ENCODE measurements at places on chromosomes 7 and 10.

DNA sequence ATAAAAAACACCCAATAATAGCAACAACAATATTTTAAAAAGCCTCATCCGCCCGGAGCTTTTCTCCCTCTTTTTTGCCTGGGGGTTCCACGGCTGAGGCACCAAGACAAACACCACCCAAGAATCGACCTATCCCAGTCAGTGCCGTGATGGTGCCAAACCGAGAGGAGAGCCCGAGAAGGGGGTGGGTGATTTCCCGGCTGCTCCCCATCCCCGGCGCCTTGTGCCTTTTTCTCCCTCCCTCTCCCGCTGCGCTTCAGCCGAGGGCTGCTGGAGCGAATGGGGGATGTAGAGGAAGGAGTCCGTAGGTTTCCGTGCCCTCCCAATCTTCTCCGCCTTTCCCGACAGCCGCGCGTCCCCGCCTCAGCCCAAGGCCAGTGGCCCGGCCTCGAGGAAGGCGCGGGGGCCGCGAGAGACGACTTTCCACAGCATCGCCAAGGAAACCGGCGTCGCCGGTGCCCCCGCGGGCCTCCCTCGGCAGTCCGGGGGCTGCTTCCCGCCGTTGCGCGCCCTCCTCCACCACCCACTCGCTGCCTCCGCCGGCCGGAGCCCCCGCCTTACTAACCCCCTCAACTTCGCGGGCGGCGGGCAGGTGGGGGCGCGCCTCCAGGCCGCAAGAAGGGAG is 1.3 kb downstream of the EGR2 start:
- DNase-seq = no peak

DNA sequence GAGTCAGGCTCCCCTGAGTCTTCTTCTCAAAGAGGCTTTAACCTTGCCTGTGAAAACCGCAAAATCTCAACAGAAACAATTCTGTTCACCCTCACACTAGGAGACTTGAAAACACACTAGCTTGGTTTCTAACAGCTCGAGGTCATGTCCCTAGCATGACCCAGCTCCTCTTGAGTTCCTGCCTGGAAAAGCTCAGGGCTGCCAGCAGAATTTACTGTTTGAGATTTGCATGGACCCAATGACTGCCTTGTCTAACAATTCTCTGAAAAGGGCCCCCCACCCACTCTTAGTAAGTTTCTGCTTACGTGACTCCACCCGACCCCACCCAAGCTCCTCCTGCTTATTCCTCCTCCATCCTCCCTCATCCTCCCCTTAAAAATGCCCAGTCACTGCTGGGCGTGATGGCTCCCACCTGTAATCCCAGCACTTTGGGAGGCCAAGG is 85.1 kb upstream of the KMT2C start:
- DNase-seq = no peak

DNA sequence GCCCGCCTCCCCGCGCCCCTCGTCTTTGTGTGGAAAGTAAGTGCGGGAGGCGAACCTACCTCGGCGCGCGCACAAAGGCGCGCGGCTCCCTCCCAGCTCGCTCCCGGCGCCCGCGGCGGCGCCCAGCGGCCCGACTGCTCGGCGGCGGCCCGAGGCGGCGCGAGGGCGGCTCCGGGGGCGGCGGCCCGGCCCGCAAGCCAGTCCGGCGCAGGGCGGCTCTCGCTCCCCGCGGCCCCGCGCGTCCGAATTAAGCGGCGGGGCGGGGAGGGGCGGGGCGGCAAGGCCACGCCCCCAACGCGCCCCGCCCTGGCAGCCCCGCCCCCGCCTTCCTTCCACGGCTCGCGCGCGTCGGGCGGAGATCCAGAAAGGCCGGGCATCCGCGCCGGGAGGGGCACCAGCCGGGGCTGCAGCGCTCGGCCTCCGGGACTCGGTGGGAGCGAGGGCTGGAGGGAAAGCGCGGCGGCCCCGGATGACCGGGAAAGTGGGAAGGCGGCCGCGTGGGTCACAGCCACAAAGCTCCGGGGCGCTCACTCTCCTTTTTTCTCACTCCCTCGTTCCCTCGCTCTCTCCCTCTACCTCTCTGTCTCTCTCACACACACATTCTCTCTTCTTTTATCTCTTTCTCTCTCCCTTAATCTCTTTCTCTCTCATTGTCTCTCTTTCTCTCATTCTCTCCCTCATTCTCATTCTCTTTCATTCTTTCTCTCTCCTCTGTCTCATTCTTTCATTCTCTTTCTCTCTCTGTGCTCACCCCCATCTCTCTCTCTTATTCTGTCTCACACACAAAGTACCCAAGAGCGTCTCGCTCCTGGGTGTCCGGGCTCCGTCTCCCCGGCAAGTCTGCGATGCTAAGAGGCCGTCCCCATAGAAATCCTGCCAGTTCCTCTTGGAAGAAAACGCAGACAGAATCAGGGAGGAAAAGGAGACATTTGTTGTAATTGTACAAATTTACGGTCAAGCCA is 170.2 kb downstream of the FAM107B start:
- DNase-seq = no peak

DNA sequence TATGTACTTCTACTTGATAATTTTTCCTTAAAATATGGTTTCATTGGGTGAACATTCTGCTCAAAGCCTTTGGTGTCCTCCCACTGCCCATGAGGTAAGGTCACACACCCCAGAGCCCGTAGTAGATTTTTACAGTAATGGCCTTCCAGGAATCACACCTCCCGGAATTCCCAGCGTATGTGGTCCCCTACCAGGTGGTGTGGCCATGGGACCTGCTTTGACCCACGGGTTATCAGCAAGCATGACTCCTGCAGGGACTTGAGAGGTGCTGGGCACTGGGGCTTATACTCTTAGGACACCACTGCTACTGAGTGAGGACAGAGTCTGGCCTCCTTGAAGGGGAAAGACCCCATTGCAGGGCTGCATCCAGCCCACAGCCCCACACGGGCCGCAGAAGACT is 42.2 kb downstream of the BAIAP2L1 start:
- no peak for DNase-seq

DNA sequence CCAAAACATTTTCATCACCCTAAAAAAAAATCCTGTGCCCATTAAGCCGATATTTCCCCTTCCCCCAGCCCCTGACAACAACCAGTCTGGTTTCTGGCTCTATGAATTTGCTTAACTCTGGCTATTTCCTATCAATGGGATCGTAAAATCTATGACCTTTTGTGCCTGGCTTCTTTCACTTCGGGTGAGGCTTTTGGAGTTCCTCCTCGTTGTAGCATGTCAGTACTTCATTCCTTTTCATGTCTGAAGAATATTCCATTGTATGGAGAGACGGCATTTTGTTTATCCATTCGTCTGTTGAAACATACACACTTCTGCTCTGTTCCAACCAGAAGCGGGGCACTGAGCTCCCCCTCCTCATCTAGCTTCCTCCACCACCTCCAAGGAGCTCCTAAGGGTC is 29.5 kb downstream of the TACC2 start:
- no peak for DNase-seq

DNA sequence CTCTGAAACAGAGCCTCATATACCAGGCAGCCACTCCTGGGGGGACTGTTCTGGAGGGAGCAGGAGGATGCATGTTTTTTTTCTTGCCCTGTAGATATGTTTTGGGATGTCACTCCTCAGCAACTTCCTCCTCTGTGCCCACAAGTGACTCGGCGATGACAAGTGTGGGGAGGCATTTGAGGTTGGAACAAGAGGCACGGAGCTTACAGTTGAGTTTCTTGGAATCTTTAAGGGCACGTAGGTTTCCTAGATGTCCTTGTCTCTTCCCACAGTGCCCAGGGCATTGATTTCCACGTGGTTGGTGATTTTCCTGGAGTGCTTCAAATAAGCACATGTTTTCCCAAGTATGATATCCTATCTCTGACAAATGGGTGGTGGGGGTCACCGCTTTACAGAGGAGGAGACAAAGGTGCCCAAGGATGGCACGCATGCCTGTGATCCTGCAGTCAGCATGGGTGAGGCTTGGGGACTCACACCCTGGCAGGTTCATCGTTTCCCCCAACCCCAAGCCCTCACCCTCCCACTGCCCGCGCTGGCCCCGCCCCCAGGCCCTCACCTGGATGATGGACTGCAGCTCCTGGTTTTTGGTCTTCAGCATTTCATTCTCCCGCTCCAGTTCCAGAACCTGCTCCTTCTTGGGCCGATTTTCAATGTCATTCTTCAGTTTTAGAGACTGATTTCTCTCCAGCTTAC is 95.2 kb upstream of the GNA12 start:
- DNase-seq = no peak

- no peak for DNase-seq
Measured at GRCh38 chr7:152857272-152857671, 97.7 kb downstream of the ACTR3B start.

DNA sequence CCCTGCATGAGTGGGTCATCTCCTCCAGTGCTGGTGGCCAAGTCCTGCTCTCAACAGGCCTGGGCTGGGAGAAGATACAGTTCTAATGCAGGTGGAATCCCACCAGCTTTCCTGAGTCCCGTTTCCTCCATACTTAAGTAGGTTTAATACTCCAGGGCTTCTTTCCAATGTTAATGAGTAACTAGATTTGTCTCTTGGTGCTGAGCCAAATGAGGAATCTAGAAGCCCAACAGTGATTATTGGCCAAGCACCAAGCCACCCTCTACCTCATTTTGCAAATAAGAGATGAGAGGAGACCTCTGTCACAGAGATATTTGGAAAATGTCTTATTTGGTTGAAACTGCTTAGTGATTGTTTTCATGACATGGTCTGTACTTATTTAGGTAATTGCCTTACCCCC is 37.1 kb downstream of the STARD3NL start:
- DNase-seq = no peak

DNA sequence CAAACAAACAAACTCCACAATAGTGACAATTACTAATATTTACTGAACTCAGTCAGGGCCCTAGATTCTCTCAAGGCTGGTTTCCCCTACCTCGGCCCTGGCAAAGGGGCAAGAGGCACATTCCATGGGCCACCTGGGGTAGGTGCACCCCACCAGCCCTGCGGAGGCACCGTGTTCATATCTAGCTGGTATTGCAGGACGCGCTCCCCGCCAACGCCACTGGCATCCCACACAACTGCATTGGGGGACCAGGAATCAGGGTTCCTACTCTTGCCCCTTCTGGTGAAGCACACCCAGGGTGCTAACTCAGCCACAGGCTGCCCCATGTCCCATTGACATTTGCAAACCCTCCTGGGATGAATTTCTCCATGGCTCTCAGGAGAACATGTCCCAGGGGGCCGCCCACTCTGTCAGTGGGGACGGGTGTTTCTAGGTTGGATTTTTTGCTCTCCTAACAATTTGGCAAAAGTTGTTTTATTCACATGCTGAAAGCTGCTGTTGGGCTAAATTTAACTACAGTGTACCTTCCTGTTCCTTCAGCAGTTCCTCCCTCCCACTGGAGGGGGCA is 76.7 kb downstream of the ZRANB1 start:
- DNase-seq = no peak

- no peak for DNase-seq
Measured at GRCh38 chr10:86366033-86366901, at the start of gene GRID1. GRID1 (minus strand) TSS chr10:86366795.

GRCh38 chr7:34982371-34983019 is 54.8 kb downstream of the DPY19L1 start:
- DNase-seq = no peak

GRCh38 chr7:157909370-157909769 is 572.6 kb downstream of the DNAJB6 start:
- no peak for DNase-seq

DNA sequence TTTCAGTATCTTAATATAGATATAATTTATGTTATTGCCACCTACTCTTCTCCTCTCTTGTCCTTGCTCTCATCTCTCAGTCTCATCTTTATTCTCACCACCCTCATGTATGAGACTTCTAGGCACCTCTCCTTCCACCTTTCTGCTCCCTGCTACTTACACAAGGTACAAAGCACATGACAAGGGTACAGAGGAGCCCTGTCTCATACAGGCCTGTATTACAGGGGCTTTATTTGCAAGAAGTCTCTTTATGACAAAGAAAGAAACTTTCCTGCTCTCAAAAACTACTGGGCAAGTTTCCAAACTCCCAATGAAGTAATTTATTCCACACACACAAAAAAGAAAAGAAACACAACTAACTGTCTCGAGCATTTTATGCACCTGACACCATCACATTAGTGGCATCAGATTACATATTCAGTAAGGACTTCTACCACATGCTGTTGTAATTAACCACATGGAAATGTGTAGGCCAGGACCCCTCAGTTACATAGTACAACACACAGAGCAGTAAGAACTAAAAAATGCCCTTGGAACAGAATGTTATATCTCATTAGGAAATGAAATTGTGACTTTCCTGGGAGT is 253.1 kb downstream of the FZD1 start:
- DNase-seq = no peak

DNA sequence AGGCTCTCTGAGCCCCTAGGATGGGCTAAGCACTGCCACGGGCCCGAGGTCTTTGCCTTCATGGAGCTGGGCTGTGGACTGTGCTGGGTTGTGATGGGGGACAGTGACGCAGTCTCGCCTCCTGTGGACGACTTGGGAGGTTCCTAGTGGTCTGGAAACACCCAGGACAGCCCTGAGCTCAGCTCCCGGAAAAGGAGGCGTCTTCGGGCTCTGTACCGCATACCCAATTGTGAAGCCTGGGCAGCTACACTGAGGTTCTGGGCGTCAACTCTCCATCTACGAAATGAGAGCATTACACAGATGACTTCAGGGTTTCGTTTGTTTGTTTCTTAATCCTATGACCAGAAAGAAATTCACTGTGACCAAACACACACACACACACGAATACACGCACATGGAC is 79.6 kb upstream of the KAT6B start:
- DNase-seq = no peak

- DNase-seq = no peak
Measured at GRCh38 chr7:105006367-105007136, 7.5 kb upstream of the KMT2E start.

GRCh38 chr10:55449981-55450380 is 649.0 kb upstream of the PCDH15 start:
- DNase-seq = no peak

DNA sequence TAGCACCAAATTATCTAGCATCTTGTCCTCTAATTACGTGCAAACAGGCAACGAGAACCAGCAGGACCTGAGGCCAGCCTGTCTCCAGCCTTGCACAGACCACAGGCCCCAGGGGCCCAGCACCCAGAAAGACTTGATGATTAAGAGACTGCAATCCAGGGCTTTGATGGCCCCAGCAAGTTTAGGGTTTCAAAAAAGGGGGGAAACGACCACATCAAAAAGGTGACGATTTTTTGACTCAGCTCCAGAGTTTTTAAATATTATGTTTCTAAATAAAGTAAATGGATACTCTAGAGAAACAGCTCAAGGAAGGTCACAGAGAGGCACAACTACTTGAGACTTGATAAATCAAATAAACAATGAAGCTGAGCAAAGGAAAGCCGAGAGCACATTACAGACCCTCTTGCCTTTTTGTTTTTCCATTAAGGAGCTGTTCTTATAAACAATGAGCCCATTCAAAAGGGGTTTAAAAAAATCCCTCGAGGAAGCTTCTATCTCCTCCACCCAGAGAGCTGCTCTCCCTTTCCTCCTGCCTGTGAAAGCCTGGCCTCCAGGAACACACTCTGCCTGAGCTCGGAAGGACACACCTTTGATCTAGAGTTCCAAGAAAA is 44.1 kb downstream of the GLI3 start:
- DNase-seq = no peak

DNA sequence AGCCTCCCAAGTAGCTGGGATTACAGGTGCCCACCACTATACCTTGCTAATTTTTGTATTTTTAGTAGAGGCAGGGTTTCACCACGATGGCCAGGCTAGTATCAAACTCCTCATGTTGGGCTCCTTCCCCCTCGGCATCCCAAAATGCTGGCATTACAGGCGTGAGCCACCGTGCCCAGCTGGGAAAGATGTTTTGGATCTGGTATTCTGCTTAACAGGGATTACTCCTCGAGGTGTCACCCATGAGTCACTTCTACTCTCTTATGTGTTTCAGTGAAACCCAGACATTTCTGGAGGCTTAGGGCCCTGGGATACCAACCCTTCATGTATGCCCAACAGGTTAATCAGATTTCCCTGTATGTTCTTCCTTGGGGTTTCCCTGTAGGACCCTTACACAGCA is 11.8 kb upstream of the OPN4 start:
- DNase-seq = no peak

GRCh38 chr10:45253183-45253914 is 62.1 kb downstream of the OR13A1 start:
- DNase-seq = no peak

Data from stimulated activated CD4-positive, alpha-beta T cell treated with anti-CD3 and anti-CD28 coated beads, Interleukin-12 subunit alpha, Interleukin-12 subunit beta, amount 100 ng/mL, for 24 hours (primary cell).